ENCODE measurements at places on chromosomes 7 and 10. TPM values are rescaled to one million over a fixed set of nuclear protein-coding genes. Genes with fewer than 3 reads are reported as not detected.

CLEC5A gene
- total RNA-seq = not detected

GRCh38 chr10:49176310-49177268 lies 11.6 kb downstream of the TMEM273 start:
- DNase-seq = no peak

DNA sequence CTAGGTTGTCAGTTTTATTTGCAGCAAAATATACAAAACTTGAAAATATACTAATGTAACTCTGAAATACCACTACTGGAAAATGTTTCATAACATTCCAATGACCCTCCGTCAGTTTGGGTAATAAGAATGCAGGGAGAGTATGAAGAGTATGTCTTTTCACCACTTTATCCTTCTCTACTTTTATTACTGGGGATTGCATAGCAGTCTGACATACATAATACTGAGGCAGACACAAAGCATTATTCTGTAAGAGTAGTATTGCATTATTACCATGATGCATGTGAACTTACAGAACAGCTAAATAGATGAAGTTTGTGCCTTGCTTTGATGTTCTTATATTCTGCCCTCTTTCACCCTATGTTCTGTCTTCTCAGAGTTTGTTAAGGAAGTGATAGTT lies 151.8 kb upstream of the TPK1 start:
- no peak for DNase-seq

GRM3 gene
- not detected for total RNA-seq

DNA sequence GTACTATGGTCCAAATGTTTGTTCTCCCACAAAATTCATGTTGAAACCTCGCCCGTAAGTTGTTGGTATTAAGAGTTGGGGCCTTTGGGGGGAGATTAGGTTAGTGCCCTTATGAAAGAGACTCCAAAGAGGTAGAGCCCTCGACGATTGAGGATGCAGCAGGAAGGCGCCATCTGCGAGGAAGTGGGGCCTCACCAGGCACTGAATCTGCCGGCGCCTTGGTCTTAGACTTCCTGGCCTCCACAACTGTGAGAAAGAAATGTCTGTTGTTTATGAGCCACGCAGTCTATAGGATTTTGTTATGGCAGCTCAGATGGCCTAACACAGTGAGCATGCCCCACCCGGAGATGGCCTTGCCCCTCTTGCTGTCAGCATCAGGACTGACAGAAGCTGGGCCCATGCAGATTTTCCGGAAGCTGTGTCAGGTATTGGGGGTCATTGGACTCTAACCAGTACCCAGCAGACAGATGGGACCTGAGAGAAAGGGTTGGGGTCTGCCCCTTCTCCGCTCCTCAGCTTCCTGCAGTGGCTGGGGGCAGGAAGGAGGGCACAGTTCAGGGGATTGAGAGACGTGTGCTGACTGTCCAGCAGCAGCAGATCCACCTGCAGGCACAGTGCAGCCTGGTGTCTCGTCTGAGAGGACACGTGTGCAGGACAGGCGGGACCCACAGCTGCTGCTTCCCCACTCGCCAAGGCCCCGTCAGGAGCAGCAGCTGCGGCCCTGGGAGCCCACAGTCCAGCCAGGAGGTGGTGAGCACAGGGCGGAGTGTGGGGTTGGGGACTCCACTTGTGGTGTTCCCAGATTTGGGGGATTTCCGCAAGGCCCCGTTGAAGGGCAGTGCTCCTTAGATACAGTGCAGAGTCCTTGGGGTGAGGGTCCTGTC lies 47.8 kb downstream of the MGMT start:
- no peak for DNase-seq

DNA sequence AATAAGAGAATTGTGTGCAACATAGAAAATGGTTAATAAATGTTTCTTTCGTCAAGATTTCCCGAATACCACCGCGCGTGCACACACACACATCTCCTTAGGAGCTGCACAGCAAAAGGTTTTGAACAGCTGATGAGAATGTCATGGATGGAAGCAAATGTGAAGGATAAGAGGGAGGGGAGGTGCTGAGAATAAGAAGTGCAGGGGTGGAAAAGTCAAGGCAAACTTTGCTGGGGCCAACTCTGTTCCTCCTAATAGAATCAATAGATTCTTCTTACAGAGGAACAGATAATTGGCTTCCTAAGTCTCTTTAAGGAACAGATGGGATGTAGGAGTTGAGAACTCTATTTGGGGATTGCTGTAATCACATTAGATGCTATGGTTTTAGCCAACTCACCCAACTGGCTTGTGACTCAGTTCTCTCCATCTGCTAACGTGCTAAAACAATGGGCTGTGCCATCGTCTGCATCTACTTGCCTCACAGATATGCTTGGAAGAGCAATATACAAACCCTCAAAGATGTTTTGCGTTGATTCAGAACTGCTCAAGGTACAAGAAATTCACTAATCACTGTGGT lies 408.2 kb upstream of the CELF2 start:
- DNase-seq = no peak

- no peak for DNase-seq
These were observed 50.0 kb upstream of the FAM20C start for GRCh38 chr7:142248-142941.

DNA sequence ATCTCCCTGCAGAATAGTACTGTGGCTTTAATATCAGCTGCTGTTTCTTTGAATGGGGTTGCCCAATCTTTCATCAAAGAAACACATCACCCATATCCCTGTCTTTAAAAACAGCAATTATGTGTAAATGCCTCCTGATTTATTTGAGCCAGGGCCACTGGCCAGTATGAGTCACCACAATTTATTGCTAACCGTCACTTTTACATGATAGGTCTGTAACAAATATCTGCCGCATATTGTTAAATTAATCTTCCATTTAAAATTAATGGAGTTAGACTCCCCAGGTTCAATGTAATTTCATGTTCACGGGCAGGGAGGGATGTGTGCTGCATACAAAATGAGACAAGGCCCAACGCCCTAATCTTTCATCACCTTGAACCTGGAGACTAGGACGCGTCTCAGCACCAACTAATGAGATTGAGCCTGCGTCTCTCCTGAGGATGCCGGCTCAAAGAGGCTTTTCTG lies 673.4 kb downstream of the AUTS2 start:
- peak; percentile 20 for DNase-seq

TMEM270 gene
- not detected for total RNA-seq

DNA sequence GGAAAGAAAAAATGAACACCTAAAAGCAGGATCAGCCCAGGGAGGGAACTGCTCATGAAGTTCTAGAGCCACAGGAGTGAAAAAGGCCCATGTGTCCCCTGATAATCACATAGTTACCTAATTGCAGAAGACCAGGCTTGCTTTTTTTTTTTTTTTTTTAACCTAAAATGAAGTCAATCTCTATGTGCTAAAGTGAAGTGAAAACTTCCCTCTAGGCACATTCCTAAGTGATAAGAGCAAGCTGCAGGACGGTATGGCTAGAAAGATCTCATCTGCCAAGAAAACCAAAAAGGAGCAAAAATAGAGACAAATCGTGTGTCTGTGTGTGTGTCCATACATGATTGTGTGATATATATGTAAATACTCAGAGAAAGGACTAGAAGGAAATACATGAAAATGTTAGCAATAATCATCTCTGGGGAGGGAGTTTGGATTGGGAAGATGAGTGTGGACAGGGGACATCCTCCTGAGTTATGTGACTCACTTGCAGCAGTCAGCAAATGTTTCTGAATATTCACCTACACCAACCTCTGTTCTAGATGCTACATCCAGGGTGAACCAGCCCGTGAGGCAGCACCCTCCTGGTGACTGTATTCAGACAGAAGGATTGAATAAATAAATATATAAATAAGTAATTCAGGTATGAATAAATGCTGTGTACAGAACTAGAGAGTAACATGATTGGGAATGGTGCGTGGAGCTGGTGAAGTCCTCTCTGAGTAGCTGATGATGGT lies 76.4 kb downstream of the C10orf90 start:
- DNase-seq = no peak

Data from LHCN-M2 (cell line).